ENCODE measurements at places on chromosomes 4 and X.

- no peak for DNase-seq
These were observed 40.9 kb upstream of the EOLA2 start for GRCh38 chrX:149979126-149979644.

GRCh38 chr4:129240816-129241215, 144.9 kb downstream of the C4orf33 start:
- DNase-seq: peak; percentile 79

- no peak for DNase-seq
These were observed 27.6 kb downstream of the PHEX start for GRCh38 chrX:22059775-22060174.

- DNase-seq: no peak
These were observed 204.9 kb upstream of the GALNT7 start for GRCh38 chr4:172963498-172964294.

DNA sequence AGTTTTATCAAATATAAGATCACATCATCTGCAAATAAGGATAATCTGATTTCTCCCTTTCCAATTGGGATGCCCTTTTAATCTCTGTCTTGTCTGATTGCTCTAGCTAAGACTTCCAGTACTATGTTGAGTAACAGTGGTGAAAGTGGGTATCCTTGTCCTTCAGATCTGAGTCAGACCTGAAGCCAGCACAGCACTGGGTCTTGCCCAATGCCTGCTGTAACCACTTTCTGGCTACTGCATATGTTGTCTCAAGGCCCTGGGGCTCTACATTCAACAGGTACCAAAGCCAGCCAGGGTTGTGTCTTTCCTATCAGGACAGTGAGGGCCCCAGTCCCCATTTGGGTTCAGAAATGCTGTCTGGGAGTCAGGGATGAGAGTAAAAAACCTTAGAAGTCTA, 90.3 kb downstream of the CYSLTR1 start:
- DNase-seq: no peak

- peak; percentile 24 for DNase-seq
These were observed 55.3 kb upstream of the RAPGEF2 start for GRCh38 chr4:159047478-159048165.

DNA sequence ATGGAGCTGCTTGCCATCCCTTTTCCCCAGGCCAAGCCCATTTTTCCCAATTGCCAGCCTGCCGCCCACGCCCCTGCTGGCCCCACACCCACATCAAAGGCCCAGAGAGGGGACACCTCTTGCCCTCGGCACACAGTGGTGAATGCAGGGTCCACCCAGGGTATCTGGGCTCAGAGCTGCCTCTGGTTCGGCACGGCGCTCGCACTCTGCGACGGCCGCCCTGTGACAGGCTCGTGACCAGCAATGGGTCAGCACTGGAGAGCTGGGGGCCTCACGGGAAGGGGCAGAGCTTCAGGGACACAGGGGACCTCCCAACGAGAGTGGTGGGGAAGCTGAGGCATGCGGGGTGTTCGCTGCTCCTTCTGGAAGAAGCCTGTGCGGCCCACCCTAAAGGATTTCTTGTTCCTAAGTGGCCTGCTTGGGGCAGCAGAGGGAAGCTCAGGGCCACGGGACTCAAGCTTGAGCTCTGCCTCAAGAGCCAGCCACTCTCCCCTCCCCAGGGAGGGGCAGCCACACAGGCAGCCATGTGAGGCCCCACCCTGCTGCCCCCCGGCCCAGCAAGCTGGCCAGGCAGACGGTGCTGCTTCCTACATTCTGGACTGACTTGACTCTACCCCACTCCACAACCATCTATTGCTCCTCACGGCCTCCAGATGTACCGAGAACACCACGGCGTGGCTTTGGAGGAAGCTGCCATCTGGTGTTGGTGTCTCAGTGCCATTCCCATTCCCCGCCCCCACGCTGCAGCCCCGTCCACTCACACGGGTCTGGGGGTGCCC, 73.7 kb downstream of the ABLIM2 start:
- no peak for DNase-seq

DNA sequence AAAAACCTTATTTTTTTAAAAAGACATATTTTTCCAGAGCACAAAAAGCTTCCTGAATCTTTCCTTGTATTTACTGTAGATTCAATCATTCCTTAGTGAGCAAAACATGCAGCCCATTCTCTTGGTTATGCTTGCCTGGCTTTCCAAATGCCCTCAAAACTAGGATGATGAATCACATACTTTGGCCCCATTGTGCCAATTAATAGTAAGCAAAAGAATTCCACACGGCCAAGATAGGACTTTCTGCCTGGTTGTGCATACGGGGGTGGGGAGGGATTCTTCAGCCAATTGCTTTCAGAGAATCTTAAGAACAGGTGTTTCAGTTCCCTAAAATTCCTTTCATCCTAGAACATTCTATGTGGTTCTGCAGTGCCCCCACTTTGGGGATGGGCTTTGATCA, 7.0 kb downstream of the RAI2 start:
- no peak for DNase-seq

GRCh38 chrX:68355629-68355920, 77.7 kb downstream of the OPHN1 start:
- no peak for DNase-seq

- DNase-seq: no peak
These were observed 285.5 kb upstream of the ANKRD50 start for GRCh38 chr4:124997991-124998390.

DNA sequence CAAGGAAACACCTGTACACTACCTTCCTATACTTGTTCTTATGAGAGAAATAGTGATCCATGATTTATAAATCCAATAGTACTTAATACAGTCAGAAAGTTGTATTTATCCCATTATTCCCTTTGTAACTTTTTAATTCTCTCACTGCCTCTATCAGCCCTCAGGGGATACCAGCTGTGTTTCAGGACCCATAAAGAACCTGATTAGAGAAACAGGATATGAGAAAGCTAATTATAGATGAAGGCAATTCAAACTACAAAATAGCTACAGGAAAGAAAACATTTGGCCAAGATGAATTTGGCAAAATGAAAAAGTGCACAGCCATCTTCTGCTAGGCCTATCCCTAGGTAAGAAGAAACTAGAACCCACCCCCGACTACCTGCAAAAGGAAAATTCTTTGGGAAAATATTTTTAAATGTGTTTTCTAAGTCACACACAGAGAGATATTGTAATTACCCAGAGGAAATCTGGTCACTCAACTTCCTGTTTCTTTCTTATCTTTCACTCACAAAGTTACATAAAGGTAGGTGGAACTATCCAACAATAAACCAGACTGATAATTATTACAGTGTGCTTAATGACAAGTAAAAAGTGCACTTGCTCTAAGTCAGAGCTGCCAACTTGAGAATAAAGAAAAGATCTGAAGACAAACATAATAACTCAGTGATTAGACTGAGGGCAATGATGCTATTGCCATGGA, 836.5 kb upstream of the HTR2C start:
- no peak for DNase-seq

DNA sequence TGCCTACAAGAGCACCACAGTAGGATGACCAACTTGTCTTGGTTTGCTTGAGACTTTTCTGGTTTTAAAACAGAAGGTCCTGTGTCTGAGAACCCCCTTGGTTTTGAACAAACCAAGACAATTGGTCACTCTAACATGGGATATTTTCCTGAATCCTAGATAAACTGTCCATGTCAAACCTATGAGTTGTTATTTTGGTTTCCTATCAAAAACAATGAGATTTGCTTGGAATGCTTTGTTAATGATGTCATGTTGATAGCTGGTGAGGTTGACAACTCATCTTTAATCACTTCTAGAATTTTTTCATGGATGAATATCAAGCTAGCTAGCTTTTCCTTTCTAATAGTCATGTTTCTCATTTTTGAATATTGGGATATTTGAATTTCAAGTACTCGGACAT, 518.3 kb upstream of the ARX start:
- DNase-seq: peak; percentile 17

DNA sequence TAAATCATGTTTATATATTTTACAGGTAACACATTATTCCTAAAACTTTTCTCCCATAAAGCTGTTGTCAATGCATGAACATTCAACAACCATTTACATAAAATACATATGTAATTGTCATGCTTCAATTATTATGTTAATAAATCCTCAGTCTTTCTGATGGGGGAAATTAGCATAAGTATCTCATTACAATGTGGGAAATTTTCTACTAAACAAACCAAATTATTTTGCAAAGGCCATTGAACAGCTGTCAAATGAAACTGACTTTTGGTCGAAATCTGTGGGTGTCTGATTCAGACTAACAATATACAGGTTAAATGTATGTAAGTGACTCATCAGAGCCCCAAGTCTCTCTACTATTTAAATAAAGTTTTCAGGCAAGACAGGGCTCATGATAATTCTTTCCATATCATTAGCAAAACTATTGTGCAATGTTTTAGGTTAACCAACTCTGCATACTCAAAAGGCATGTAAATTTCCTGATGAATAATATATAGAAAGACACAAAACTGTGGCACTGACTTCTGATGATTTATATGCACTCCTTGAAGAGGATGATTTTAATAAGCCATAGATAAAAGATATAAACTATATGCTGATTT, 795.3 kb upstream of the AADAT start:
- DNase-seq: peak; percentile 29

GRCh38 chr4:127641524-127641923, 8.8 kb downstream of the INTU start:
- DNase-seq: peak; percentile 13

DNA sequence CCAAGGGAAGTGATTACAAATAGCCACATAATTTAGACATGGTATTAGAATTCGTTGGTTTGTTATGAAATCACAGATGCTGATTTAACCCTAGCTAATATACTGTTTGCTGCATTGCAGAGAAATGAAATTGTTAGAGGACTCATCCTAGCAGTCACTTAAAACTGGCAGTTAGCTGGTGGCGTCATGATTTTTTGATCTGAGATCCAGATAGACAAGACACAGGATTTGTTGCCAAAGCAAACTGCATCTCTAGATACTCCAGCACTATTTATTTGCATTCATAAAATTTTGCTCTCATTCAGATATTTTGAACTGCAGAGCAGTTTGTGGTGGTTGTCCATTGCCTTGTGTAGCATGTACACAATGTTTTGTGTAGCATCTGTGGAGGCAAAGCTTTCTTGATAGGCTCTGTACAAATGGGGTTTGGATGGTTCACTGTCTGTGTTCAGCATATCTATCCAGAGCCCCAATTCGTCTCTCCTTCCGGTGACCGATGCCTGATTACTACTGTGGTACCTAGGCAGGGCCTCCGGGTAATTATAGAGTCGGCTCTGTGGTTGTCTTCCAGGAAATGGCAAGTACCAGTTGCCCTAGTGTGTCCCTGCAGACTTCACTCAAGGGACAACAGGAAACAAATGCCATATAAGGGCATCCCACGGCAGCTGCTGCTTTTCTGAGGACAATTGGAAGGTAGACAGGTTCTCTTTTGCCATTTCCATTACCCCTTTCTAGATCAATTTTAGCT, 30.1 kb upstream of the SPARCL1 start:
- DNase-seq: no peak

DNA sequence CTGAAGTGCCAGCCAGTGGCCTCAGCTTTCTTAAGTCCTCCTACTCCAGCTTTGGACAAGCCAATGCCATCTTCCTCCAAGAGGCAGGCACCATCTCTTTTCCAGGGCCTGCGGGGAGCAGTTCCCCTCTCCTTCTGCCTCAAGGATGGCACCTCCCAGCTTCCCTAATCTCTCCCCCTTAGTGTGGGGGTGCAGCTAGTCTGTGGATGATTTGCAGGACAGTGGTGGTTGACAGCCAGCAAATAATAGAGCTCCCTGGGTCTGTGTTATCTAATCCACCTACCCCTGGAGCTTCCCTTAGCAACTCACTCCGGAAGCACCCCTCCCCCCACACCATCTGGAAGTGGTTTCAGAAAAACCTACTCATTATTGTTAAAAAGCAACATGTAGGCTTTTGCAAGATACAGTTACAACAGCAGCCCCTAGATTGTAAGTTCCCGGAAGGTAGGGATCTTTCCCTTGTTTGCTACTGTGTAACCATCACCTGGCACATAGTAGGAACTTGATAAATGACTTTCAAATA, 247.1 kb downstream of the BCOR start:
- peak; percentile 83 for DNase-seq

DNA sequence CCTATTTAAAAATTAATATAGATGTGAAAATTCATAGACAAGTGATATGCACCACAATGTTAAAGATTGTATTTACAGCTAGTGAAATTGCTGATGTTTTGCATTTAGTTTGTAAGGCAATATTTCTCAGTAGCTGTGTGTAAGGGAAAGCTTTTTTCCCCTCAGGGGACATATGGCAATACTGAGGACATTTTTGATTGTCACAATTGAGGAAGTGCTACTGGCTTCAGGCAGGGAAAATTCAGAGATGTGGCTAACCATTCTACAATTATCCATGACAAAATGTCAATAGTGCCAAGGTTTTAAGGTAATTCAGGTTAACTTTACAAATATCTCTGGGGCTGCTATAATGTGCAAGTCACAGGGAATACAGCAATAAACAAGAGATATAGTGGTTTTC, 66.1 kb upstream of the IL15 start:
- no peak for DNase-seq

GRCh38 chr4:80206521-80207171, 9.3 kb downstream of the PRDM8 start:
- DNase-seq: no peak

DNA sequence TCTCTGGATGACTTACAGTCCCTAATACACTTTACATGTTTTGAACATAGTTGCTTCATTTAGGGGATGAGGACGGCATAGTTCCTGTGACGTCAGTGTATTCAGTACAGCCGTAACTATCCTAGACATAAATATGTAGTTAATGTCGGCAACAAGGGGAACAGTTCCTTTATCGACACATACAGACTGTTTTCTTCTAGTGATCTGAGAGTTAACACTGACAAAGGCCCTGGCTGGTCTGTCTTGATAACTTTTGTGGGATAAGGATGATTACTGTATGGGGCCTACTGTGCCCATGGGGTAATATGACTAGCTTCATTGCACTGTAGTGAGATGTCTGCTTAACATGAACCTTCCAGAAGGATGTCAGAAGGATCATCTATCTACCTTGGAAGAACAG, 131.2 kb downstream of the ZNF518B start:
- DNase-seq: no peak

DNA sequence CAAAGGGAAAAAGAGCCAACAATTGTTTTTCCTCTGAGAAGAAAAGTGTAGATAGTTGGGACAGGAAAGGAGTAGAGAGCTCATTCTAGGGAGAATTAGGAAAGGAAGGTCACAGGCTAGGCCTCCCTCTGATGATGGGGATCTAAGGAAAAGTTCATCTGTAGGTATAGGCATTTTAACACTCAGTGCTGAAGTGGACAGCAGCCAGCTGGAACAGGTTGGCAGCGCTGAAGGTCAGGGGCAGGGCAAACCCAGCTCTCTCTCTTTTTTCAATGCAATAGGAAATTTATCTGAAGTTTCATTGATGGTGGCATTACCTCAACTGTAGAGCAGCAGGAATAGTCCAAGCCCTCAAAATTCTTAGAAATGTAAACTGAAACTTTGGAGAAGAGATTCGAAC, 98.5 kb upstream of the ETNPPL start:
- no peak for DNase-seq

DNA sequence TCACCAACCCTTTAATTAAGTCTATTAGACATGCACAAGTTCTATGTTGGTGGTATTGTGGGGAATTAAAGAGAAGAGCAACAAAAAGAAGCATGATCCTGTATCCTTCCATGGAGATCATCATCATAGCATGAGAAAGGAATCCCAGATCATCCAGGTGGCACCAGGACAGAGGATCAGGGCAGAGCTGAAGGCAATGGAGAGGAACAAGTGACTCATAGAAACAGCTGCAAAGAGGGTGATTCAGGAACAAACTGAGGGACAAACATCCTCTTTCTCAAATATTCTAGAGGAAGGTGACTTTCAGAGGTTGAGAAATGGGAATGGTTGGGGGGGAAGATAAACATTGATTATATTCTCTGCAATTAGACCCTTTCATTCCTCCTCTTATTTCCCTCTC, 105.5 kb upstream of the OTUD4 start:
- DNase-seq: no peak

- DNase-seq: peak; percentile 72
These were observed 30.7 kb downstream of the SPARCL1 start for GRCh38 chr4:87498446-87498900.

Measured in fibroblast of skin of right quadriceps (primary cell).